Naive thymus-derived CD4-positive, alpha-beta T cell (primary cell): ENCODE measurements at places on chromosomes 16 and 17. TPM values are rescaled to one million over a fixed set of nuclear protein-coding genes. Genes with fewer than 3 reads are reported as not detected.
A peak's percentile ranks its signal among the peaks of the same experiment; 100 is the strongest.

- peaks cover 16% of the 10 kb centered on the region for H3K4me1 ChIP-seq
- peaks cover 9% of the 10 kb centered on the region for H3K36me3 ChIP-seq
- peak within 1 kb of the TSS; percentile 98 for H3K27ac ChIP-seq
- peak within 1 kb of the TSS; percentile 100 for H3K4me3 ChIP-seq
Observed at GRCh38 chr17:42832934-42833766, at the start of gene PSME3. TSS of gene PSME3 (plus strand) at chr17:42833397. CDS start at chr17:42833632, 235 bp downstream.

Gene TLK2
- total RNA-seq = 64.5 TPM

DNA sequence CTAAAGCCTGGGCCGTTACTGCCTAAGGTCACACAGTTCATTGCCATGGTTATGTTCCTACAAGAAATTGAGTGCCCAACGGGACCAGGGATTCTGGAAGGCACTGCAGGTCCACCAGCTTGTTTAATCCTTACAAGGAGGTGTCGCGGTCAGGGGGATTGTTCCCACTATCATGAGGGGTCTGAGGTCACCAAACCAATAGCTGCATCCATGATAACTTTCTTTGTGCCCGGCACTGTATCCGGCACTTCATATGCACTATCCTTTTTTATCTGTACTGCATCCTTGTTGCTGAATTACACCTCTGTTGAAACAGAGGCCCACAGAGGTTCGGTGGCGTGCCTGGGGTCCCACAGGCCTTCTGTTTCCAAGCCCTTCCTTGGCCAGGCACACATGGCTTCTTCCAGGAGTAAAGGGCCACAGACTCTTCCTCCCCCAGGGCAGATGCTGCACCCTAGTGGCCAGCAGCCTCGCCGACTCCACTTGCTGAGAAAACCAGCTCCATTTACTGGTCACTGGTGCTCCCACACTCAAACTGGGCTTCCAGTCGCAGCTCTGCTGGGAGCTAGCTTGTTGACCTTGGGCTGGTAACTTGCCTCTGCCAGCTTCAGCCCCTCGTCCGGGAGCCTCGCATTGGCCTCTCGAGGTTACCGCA is 82.0 kb upstream of the PLCG2 start:
- H3K4me3 ChIP-seq = no peak overlapping the region
- peak; percentile 32 for DNase-seq

DNA sequence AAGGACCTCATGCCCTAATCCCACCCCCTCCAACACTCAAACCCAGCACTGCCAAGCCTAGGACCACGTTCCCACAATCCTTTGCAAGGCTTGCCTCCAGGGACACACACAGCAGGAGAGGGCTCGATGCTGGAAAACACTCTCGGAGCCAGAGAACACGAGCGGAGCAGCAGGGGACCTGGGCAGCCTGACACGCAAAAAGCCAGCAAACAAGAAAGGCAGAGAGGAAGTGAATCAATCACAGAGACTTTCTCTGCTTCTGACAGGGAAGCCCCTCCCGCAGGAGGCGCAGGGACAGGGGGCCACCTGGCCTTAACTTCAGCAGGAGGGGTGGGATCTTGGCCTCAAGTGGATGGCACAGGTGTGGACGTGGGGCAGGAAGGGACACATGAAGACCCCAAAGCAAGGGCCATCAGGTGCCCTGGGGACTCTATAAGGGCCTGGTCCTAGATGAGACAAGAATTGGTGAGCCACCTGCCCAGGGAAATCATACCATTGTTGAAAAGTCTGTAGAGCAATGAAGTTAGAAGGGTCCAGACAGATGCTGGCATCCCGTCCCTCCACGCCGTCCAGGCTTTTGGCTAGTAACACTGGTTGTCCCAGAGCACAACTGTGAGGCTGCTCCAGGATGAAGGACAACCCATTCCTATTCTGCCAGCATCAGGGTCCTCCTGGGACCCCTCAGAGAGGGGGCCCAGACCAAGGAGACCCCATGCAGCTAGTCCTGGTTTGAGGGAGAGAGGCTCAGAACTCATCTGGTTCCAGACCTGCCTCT is 2.2 kb downstream of the SDK2 start:
- H3K4me3 ChIP-seq = no peak overlapping the region
- no peak overlapping the region for H3K27ac ChIP-seq
- peaks cover 13% of the 10 kb centered on the region for H3K4me1 ChIP-seq
- no peaks in the 10 kb centered on the region for H3K36me3 ChIP-seq
- peak; percentile 26 for DNase-seq

GRCh38 chr17:34300652-34301370 is 15.3 kb downstream of the CCL11 start:
- no peaks in the 10 kb centered on the region for H3K4me1 ChIP-seq
- peaks cover 3% of the 10 kb centered on the region for H3K27me3 ChIP-seq
- no peak overlapping the region for H3K27ac ChIP-seq
- no peak for DNase-seq
- no peaks in the 10 kb centered on the region for H3K36me3 ChIP-seq

DNA sequence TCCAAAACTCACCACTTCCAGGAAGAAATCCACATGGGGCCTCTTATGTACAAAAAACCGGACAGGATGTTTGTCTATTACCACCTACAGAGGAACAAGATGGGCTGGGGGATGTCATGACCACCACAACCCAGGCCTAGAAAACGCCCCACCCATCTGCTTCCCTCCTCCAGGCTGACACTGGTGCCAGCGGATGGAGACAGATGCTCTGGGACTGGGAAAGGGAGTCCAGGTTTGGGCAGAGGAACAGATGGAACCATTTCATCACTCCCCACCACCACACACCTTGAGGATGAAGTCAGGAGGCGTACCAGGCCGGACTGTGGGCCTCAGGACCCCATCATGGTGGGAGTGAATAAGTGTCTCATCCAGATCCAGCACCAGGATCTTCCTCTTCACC is 4.5 kb upstream of the GABARAP start:
- peak overlapping the region; percentile 20 for H3K27ac ChIP-seq
- peaks cover 28% of the 10 kb centered on the region for H3K4me1 ChIP-seq
- peaks cover 8% of the 10 kb centered on the region for H3K36me3 ChIP-seq
- no peaks in the 10 kb centered on the region for H3K27me3 ChIP-seq
- H3K4me3 ChIP-seq = no peak overlapping the region

Gene GRAP
- total RNA-seq = 31.9 TPM

GRCh38 chr17:2745317-2746037 is 4.0 kb downstream of the CCDC92B start:
- no peak overlapping the region for H3K4me3 ChIP-seq
- no peaks in the 10 kb centered on the region for H3K27me3 ChIP-seq
- DNase-seq = no peak
- no peaks in the 10 kb centered on the region for H3K36me3 ChIP-seq
- H3K4me1 ChIP-seq = no peaks in the 10 kb centered on the region

Gene HEATR9
- total RNA-seq = not detected

DNA sequence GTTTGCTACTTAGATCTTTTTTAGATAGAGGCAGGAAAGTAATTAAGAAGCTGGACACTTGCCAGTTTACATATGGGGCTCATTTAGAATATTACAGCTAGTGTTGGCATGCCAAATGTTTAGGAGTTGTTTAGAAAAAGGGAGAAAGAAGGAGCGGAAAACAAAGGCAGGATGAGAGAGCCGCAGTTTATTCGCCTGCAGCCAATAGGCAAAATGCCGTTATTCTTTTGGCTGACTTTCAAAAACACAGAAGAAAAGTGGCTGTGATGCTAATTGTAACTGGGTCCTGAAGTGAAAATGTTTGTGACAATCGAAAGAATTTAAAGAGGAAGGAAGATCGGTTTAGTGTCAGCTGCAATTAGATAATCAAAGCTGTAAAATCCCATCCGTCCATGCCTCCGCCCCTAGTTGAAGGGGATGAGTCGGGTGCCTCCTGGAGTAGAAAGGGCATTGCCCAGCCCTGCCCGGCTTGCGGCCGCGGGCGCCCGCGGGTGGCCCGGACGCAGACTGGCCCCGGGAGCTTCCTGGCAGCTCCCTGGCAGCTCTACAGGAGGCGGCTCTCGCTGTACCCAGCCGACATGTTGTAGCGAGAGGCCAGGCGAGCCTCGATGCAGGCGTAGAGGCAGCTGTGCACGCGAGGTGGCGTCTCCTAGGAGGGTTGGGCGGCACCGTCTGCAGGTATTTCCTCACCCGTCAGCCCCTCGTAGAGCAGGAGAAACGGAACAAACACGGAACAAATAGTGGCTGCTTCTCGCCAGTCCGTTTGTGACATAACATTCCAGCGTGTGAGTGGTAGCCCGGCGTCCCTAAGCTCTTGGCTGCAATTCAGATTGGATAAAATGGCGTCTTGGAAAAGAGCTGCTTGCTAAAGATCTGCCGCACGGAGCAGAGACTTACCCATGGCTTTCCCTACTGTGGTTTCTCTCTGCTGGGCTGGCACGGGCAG is 82.2 kb downstream of the TNRC6C start:
- H3K27me3 ChIP-seq = no peaks in the 10 kb centered on the region
- DNase-seq = peak; percentile 38
- H3K36me3 ChIP-seq = peaks cover 10% of the 10 kb centered on the region
- H3K4me1 ChIP-seq = no peaks in the 10 kb centered on the region
- peak overlapping the region; percentile 62 for H3K27ac ChIP-seq
- H3K4me3 ChIP-seq = peak overlapping the region; percentile 24

- H3K4me3 ChIP-seq = no peak overlapping the region
- H3K4me1 ChIP-seq = peaks cover 3% of the 10 kb centered on the region
- no peak for DNase-seq
- H3K36me3 ChIP-seq = no peaks in the 10 kb centered on the region
- H3K27ac ChIP-seq = no peak overlapping the region
Observed at GRCh38 chr17:39376434-39376833, 25.0 kb downstream of the FBXL20 start.

Gene CIBAR2
- not detected for total RNA-seq

DNA sequence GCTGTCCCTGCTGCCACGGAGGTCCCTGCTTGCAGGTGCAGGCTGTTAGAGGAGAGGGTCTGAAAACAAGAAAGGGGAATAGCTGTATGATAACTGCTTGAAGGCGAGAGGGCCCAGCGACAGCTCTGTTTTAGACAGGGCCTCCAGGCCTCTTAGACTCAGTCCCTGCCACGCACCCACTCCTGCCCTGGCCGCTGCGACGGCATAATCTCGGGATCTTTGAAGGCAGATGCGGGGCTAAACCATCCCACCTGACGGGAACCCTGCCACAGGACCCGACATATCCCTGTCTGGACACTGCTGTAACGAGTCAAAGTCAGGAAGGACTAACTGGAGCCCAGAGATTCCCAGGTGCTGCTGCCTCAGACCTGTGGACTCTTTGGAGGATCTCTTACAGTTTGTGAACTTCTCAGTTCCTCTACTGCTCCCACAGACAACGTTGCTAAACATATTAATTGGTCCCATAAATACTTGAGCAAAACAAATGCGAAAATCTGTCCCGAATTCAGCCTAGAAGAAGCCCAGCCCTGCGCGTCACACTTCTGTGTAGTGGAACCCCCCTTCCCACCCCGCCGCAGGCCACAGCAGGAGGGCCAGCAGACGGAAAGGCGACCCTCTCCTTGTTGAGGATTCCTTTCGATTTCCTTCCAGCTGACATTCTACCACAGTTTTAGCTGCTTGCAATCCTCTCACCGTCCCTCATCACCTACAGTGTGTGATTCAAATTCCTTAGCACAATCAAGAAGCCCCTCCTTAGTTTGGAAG is 998 bp upstream of the TMEM11 start:
- peak overlapping the region; percentile 93 for H3K4me3 ChIP-seq
- no peaks in the 10 kb centered on the region for H3K27me3 ChIP-seq
- DNase-seq = no peak
- H3K27ac ChIP-seq = peak overlapping the region; percentile 97
- no peaks in the 10 kb centered on the region for H3K36me3 ChIP-seq
